ENCODE measurements at places on chromosomes 13 and 19.

DNA sequence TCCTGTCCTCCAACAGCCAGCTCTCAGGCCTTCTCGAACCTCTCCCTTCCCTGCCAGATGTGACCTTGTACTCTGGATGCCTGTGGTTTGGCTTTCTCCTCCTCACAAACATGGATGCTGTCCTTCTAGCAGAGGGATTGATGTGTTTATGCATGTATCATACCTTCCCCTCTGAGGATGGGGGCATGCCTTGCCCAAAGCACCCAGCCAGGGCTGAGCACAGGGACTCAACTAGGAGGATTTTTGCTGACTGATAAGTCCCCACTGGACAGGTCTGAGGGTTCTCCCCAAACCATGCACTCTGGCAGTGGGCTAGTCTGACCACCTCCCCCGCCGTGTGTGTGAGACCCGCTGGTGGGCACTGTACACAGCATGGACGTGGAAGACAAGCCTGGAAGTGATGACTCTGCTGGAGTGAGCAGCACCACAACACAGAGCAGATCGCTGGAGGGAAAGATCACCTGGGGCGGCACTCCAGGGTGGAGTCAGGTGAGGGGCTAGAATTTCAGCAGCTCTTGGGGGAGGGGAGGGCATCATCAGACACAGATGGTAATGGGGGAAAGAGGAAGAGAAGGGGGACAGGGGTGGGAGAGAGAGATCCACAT is 360.3 kb upstream of the ZNF507 start:
- DNase-seq = no peak

GRCh38 chr13:71759651-71760511 is 107.1 kb downstream of the DACH1 start:
- no peak for DNase-seq

- DNase-seq = no peak
Observed at GRCh38 chr13:50318887-50319286, 303.6 kb downstream of the KCNRG start.

DNA sequence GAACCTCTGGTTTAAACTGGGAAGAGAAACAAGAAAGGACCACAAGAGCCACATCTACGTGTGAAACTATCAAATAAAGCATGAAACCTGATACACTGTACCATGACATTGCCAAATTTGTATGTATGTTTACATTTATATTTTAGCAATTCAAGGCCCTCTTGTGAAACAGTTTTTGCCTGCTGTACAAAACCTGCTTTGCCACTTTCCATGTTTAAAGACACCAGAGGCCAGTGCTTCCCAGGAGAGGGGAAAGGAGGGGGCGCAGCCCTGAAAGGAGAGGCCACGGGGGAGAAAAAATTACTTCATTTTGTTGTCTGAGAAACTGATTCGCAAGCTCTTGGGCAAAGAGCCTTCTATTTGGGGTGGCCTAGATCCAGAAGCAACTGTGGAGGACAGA is 124.8 kb downstream of the DCLK1 start:
- DNase-seq = no peak

Measured in activated CD4-positive, alpha-beta T cell treated with anti-CD3 and anti-CD28 coated beads, Interleukin-2, Interleukin-4, amounts not matched to agents 100 ng/mL and 50 ng/mL, durations not matched to agents 16 hours and 8 hours (primary cell).